ENCODE measurements at places on chromosomes 16 and 17.

- no peak for DNase-seq
These were observed 504 bp downstream of the MAZ start for GRCh38 chr16:29806641-29807425.

DNA sequence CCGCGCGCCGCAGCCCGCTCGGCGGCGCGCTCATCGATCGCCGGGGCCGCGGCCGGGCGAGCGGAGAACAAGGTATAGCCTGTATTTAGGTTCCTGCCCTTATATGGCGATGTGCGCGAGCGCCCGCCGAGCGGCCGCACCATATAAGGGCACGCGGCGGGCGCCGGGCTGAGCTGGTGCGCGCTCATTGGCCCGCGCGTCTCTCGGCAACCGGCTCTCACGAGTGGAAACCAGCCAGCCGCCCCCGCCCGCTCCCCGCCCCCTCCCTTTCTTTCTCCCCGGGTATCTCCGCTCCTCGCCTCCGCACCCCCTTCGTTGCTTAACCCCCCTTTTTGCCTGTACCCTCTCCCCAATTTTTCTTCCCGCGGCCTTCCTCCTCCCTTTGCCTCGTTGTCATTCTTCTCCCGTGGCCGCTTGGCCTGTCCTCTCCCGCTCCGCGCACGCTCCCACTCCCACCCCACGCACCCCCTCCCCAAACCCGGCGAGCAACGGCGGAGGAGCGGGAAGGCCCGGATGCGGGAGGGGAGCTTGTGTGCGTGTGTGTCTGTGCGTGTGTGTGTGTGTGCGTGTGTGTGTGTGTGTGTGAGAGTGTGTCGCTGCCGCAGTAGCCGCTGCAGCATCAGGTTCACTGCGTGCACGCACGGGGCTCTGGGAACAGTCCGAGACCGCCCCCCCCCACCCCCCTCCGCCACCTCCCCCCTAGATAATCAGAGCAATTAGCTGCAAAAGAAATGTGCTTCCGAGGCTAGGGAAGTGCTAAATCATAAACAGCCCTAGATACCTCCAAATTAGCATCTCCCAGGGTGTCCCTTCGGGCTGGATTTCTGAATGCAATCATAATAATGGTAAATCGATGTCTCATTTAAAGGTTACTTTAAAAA, 13.5 kb upstream of the CBX8 start:
- DNase-seq, result peak; percentile 85

GRCh38 chr16:29644973-29645693, 17.9 kb upstream of the SPN start:
- DNase-seq, result no peak

DNA sequence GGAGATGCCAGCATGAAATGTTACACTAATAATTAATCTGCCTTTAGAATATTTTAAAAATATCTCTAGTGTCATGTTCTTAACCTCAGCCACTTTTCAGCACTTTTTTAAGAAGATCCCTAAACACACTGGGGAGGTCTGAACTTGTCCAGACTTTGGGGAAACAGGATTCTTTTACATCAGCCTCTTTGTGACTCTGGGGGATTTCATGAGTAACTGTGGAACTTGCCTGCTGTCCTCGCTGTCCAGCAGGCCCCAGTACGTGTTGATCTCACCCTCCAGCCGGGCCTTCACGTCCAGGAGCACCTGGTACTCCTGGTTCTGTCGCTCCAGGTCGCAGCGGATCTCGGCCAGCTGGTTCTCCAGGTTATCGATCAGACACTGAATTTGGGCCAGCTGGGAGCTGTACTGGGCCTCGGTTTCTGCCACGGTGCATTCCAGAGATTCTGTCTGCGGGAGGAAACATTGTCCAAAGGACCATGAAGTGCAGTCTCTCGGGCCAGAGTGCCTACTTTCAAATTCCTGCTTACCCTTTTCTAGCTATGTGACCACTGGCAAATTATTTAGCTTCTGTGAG, 5.5 kb downstream of the KRT40 start:
- no peak for DNase-seq

GRCh38 chr16:17026600-17027242, 444.0 kb downstream of the XYLT1 start:
- DNase-seq, result no peak

DNA sequence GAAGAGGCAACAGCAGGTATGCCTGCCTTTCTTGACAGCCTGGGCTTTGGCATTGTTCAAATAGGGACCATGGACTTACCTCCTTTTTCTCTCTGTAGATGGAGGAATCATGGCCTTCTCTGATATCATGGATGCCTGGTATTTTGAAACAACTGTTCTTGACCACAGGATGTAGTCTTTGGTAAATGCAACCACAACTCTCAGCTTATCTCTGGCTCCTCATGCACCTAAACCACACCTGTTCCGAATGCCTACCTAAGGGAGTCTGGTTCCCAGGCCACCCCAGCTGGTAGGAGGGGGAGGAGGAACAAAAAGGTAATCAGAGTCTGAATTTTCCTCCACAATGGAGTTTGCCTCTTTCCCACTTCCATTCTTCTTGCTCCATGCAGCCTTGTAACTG, 18.8 kb downstream of the CDK5RAP3 start:
- no peak for DNase-seq

GRCh38 chr16:82857693-82858365, 231.1 kb downstream of the CDH13 start:
- no peak for DNase-seq

GRCh38 chr16:24130494-24131085, 125.5 kb upstream of the CACNG3 start:
- DNase-seq, result no peak

- no peak for DNase-seq
These were observed 7.4 kb upstream of the CIAO3 start for GRCh38 chr16:747978-748746.

DNA sequence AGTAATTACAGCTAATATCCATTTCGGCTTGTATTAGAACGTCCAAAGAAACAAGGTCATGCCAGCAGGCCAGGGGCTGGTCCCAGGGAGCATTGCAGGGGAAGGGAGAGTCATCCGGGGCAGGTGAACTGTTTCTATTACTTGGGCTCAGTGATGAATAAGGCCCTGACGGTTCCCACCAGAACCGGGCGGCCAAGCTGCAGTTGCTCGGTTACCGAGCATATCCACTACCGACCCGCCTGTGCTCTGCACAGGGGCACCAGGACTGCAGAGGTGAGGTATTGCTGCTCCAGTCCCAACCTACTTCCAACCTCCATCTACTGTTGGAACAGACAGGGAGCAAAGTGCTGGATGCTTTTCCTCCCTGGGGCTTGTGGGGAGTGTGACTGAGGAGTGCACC, 295.5 kb downstream of the MAF start:
- no peak for DNase-seq

DNA sequence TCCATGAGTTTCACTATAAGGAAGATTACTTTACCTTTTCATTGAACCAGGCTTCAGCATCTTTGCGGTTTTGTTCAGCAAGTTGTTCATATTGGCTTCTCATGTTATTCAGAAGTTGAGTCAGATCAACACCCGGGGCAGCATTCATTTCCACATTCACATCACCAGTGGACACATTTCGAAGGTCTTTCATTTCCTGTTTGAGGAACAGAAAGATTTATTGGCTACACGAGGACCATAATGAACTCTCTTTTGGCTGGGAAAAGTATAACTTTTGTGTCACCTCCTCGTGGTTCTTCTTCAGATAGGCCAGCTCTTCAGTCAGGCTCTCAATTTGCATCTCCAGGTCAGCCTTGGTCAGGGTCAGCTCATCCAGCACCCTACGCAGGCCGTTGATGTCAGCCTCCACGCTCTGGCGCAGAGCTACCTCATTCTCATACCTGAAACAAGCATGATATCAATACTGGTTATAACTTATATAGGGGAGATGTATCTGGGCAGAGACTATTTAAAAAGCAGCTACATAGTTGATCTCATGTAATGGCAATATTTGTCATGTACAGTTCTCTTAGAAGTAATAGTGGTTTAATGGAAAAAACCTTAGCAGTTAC, 2.1 kb downstream of the KRT10 start:
- no peak for DNase-seq
